ENCODE measurements at places on chromosomes 6 and 20.

GRCh38 chr6:153966001-153966400, 73.0 kb upstream of the OPRM1 start:
- DNase-seq, result no peak

DNA sequence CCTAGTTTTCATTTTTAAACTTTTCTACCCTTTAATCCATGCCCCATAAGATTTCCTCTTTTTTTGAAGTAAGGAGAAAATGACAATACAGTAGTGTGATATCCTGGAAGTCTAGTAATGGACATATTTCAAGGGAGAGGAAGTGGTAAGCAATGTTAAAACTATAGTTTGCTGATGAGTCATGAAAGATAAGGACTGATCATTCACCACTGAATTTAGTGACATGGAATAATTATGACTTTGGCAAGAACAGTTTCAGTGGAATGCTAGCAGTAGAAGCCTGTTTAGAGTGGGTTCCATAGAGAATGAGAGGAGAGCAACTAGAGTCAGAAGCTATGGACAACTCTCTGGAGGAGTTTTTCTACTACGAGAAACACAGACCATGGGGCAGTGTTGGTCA, 24.9 kb upstream of the SLC2A12 start:
- DNase-seq, result no peak

DNA sequence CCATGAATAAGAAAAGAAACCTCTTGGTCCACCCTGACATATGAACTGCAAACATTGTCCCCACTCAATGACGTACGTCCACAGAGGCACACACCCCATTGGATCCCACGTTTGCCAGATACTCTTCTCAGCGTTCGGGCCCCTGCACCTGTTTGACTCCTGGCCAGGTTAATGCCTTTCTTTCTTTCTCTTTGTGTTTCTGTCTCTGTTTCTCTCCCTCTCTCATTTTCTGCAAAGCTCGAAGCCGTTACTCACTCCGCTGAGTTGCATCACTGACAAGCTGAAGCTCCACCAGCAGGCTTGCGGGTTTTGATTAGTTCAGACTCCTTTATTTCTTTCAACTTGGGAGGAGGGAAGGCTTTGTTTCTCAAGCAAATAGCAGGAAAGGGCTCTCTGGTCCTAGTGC, 135.5 kb upstream of the SUPT3H start:
- no peak for DNase-seq

DNA sequence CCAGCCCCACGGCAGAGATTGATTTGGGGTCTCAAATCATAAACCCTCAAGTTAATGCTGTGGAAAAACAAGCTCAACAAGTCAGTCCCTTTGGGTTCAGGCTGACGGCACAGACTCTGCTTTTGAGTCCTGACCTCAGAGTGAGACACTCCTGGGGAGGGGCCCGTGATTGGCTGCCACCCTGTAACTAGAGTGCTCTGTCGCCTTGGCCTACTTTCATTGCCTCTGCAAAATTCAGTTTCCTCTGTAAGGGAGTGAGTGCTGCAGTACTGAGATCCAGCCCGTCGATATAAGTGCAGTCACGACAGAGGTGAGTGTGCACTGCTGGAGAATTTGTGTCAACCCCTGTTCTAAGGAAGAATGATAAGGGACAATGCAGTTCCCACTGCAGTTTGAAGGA, 105.6 kb downstream of the ANKS1A start:
- DNase-seq, result no peak

- DNase-seq, result no peak
Measured at GRCh38 chr6:125888989-125889656, 67.4 kb upstream of the HINT3 start.

DNA sequence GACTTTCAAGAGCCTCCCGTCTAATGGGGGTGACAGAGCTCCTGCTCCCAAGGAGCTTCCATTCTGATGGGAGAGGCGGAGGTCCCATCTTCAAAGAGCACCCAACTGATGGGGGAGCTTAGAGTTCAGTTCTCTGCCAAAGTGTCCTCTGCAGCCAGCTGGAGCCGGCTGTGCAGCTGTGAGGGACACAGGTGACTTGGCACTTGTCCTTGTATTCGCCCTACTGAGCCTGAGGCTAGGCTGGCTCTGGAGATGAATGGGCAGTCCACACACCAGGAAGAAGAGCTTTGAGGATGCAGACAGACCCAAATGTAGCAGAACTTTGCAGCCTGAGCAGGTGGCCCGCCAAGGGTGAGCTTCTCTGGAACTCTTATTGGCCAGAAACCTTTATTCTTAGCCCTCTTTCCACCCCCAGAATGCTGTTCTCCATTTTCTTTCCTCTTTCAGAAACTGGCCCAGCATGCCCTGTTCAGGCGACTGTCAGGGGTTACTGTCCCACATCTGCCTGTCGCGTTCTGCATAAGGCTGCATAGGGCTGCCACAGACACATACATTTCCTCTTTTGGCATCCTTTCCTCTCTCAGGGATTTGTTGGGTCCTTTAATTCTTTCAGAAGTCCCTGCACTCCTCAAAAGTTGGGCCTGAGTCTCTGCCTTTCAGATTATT, 108.7 kb upstream of the LRFN2 start:
- no peak for DNase-seq

GRCh38 chr6:162026031-162026430, 701.5 kb downstream of the PRKN start:
- no peak for DNase-seq

DNA sequence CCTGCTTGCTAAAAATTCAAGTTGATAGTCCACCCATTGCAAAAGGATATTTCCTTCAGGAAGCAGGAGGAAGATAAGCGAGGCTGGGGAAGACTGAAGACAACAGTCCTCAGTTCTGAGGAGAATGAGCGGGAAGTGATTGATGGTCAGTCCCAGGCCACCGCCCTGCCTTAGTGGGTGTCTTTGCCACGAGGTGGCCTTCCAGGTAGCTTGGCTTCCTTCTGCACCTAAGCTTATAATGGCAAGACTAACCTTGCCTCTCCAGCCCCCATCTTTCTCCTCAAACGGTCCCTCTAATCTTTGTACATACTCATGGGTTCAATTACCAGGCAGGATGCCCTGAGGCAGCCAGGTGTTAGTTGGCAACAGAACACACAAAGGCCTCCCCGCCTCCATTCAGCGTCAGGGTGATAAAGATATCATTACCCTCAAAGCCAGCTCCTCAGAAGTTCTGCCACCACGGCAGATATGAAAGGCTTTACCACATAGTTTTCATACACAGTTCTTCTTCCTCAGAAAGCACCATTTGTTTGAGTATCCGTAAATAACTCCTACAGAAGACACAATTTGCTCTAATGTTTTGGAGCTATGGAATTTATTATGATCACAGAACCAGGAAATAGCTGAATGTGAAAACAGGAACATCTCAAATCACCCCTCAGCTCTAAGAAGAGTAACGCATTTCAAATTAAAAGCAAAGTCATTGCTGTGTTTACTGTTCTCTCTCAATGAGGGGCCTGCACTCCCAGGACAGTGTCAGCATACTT, 249.4 kb downstream of the ATXN1 start:
- no peak for DNase-seq

DNA sequence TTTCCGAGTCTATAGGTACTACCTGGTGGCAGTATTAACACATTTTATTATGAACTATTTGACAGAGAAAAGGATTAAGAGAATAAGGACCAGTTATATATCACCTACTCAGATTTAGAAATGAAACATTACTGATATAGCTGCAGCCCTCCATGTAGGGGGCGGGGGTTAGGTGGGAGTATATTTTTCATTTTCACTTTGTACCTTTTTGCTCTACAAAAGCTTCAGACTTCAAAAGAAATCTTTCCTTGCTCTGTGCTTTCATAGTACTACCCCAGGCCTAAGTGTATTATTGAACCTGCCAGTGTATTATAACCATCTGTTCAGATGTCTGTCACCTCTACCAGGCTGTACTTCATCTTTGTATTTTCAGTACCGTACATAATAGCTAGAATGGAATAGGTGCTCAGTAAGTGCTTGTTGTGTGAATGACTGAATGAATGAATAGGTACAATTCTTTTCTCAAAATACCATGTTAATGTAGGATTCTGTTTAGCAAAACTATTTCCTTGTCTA, 43.0 kb downstream of the CDKAL1 start:
- no peak for DNase-seq

DNA sequence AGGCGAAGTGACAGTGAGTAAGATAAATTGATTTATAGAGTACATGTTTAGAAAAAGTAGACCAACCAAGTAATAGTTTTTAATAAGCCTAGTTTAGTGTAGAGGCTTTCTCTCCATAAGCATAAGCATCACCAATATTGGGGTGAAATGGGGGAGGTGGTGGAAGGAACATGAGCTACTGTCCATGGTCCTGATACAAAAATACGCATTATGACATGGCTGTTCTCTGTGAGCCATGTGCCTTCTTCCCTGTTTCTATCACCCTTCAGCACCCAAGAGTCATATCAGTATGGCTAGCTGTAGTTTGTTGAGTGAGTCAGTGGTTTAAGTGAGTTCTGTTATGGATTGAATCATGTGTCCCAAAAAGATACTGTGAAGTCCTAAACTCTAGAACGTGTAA, 150.8 kb downstream of the EDN1 start:
- no peak for DNase-seq

DNA sequence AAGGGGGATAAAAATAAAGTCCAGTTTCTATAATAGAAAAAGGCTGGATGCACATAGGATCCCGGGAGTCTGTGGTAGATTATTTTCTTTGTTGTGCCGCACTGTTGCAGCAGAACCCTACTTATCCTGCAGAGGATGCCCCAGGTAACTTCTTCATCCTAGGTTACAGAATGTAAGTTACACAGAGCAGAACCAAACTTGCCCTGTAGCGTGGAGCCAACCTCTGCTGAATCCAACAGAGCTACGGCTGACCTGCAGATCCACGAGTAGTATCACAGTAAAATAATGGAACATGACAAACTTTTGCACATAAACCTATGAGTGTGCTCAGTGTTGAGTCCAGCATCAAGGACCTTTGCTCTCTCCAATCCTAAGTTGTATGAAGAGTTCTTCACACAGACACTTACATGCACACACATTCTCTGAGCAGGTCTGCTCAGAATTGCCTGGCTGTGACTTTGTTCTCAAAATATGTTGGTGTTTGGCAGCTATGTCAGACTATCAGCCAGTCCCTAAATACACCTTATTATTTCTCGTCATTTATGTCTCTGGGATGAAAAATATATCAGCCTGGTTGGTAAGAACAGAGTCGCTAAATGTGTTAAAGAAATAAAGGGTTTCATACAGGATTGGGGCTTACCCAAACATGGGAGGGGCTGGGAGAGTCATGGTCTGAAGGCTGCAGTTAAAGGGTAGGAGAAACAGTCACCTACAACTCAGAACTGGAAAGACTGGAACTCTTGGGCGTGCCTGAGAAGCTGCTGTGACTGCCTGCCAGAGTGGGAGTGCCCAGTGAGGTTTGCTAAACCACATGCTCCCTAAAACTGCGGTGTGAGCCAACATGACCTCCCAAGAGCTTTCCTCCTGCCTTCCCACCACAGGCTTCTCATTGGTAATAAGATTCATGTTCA, 165.1 kb upstream of the SLC24A3 start:
- DNase-seq, result peak; percentile 26

- no peak for DNase-seq
Measured at GRCh38 chr20:57893366-57893999, 183.7 kb upstream of the PMEPA1 start.

DNA sequence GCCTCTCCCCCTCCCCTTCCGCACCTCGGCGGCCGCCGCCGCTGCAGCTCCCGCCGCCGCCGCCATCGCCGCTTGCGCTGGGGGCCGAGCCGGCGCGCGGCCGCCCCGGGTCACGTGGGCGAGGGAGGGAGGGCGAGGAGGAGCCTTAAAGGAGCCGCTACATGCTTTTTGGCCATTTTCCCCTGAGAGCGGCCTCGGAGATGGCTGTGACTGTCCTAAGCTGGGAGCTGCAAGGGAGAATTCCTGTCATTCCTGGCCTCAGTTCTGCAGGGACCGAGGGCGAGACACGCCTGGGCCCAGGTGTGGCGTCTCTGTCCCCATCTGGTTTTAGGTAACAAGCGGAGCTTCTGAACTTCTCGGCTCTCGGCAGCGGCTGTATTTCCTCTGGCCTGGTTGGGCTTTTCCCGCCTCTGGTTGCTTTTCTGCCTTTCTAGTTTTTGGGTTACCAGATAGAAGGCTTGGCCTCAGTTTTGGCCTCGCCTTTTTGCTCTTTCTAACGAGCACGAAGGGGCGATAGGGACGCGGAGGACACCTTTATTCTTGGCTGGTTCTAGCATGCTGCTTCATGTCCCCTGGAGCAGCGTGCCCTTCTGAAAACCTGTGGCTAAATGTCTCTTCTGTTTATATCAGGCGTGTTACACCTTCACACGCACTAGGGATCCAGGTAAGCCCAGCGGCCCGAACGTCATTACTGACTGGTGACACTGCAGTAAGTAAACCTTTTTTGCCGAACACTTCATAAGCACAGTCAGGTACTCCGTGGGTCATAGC, at the start of gene EHMT2:
Gene EHMT2, minus strand, starts transcription at position 87 of the 771 bp plus-strand sequence. Its CDS starts 21 bp downstream, at position 66.
- DNase-seq, result peak; percentile 72

DNA sequence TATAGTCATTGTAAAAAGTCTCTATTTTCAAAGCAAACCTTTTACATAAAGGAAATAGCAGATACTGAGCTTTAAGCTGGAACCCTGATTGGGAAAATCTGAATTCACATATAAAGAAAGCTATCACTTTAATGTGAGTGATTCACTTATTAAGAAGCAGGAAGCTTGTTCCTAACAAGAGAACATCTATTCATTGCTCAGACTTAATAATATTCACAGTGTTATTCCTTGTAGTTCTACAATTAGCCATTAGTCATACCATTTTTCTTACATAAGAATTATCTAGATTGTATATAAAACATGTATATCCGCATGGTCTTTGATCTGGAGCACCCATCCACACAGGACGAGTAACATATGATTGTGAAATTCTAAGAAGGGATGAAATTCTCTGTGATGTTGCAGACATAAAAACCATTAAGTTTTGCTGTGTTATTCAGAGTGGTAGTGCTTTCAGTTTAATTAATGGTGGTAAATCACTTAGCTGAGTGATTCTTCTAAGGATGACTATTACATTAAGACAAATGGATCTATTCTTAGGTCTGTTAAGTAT, 71.1 kb upstream of the FOXQ1 start:
- DNase-seq, result no peak

DNA sequence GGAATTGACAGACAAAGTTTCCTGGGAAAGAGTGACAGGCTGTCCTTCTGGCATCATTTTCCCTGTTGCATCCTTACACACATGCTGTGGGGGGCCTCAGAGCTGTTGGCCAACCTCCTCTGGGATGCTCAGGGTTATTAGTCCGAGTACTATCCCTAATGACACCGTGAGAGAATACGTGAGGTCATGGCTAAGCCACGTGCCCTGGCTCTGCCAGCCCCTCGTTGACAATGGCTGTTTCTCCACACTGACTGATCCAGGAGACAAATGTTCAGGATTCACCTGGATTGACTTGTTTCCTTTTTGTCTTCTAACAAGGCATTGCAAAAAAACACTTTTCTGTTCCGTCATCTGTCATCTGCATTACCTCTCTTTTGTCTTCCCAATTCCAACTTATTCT, 604.6 kb downstream of the TFAP2A start:
- DNase-seq, result no peak

Data from tibial nerve (tissue), 4 donors.